ENCODE measurements at places on chromosomes 13 and 19.

- DNase-seq: no peak
Observed at GRCh38 chr19:54388802-54389139, 24.0 kb upstream of the LAIR1 start.

DNA sequence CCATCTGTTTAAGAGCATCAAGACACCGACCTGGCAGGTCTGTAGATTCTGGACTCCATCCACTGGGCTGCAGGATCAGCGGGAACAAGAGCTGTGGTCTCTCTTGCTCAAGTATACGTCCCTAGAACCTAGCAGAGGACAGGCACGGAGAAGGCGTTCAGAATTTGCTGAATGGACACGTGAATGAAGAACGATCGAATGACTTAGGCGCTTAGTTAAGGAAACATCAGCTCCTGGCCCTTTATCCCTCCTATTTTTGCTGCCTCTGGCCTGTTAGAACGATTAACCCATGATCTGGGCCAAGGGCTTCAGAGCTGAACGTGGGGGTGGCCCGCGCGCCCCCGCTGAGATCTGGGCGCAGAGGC is 953 bp downstream of the DZIP1 start:
- no peak for DNase-seq

DNA sequence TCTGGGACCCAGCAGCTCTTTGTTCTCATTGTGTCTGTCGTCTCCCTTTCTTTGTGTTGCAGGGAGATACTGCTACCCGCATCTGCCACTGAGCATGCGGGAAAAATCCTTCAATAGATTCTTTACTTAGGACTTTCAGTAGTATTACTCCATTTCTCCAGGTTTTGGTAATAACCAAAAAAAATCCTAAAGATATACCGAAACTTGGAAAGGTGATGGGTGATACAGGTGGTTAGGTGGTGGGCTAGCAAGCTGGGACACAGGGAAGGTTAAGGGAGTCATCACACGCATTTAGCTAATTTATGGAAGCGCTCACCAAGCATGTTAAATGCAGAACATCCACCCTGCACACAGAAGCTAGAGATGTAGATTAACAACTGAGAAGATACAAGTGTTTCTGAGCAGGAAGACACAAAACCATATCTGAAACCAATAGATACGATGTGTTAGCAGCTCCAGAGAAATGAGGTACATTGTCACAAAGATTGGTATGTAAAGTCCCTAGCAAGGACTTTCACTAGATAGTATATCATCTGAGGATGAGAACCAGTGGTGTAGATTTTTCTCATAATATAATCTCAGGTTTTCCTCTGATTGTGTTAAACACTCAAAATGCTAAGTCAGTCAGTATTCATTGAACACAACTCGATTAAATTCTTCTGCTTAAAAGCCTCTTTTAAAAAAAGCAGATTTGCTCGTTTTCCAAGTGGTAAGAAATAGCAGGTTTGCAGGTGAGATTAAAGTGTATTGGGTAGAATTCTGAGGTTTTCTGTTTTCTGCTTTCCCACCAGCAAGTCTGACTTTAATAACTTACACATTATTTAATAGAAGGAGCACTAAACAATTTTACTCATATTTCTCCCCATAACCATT is 1.2 kb upstream of the SLAIN1 start:
- DNase-seq: peak; percentile 39

DNA sequence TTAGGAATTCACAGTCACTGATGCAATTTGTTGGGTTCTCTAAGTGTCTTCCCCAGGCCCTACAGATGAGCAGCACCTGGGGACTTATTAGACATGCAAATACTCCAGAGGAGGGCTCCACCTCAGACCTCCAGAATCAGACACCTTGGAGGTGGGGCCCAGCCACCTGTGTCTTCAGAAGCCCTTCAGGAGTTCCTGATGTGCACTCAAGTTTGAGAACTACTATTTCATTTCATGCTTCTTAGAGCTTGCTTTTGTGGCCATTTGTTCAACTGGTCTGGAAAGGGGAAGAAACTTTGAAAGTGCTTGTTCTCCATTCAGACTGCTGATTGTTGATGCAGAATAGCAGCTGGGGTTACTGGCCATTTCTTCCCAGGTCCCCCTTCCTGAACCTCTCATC is 472.0 kb downstream of the COG6 start:
- DNase-seq: no peak

GRCh38 chr13:114067886-114068651 is 64.4 kb downstream of the RASA3 start:
- no peak for DNase-seq

DNA sequence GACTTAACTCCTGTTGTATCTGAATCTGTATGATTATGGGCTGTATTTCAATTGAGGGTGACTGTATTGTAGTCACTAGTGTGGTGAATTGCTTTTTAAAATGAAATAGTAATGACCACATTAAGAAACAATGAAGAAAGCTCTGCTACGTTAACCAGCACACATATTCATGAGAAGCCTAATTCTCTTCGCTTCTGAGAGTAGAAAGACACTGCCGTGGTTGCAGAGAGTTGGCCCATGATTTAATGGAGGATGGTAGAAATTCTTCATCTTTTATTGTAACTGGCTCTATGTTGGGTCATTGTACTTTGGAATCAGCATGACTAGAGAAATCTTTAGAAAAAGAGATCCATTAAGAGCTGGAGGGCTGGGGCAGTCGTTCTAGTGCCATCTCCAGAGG is 451.5 kb downstream of the PCDH17 start:
- DNase-seq: no peak

DNA sequence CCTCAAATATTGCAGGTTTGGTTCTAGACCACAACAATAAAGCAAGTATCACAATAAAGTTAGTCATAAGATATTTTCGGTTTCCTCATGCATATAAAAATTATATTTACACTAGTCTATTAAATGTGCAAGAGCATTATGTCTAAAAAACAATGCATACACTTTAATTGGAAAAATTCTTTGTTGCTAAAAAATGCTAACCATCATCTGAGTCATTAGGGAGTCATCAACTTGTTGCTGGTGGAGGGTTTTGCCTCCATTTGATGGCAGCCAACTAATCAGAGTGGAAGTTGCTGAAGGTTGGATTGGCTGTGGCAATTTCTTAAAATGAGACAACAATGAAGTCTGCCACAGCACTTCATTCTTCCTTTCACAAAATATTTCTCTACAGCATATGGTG is 422.3 kb upstream of the GPC6 start:
- no peak for DNase-seq

- DNase-seq: peak; percentile 79
Observed at GRCh38 chr19:917323-918151, at the start of gene KISS1R. KISS1R (plus strand) TSS chr19:917333; CDS start chr19:917503, 170 bp downstream.

DNA sequence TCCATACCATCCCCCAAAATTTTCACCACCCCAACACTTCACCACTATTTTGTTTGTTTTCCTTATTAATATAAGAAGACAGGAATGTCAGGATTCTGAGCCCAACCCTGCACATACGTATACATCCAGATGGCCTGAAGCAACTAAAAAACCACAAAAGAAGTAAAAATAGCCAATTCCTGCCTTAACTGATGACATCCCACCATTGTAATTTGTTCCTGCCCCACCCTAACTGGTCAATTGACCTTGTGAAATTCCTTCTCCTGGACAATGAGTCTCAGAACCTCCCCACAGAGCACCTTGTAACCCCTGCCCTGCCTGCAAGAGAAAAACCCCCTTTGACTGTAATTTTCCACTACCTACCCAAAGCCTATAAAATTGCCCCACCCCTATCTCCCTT is 132.5 kb downstream of the ZNF675 start:
- DNase-seq: no peak
